ENCODE measurements at places on chromosomes 5 and 9.

- DNase-seq: no peak
These were observed 19.2 kb upstream of the RICTOR start for GRCh38 chr5:39093352-39093751.

GRCh38 chr5:94782383-94782782, 163.9 kb downstream of the SLF1 start:
- no peak for DNase-seq

- DNase-seq: peak; percentile 61
These were observed 458.4 kb downstream of the KDM4C start for GRCh38 chr9:7216004-7216841.

DNA sequence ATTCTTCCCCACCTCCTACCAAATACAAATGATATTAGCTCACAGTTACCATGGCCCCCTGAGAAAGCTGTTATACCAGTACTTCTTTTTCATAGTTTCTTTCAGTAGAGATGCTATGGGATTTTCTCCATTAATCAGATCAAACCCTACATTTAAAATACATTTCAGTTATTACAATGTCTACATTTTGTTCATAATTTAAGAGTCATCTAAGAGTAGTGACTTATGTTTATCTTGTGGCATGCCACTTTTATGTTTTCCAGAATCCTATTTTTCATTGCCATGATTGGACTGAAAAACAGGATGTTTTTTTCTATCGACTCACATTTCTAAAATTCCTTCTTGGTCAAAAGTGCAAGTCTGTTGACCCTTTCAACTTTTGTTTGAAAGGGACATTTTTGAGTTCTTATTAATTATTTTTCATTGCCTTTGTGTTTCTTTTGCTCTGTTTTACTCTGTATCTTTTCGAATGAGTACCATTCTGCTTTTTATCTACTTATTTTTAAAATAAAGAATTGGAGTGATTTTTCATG, 77.4 kb upstream of the ANXA1 start:
- DNase-seq: no peak

DNA sequence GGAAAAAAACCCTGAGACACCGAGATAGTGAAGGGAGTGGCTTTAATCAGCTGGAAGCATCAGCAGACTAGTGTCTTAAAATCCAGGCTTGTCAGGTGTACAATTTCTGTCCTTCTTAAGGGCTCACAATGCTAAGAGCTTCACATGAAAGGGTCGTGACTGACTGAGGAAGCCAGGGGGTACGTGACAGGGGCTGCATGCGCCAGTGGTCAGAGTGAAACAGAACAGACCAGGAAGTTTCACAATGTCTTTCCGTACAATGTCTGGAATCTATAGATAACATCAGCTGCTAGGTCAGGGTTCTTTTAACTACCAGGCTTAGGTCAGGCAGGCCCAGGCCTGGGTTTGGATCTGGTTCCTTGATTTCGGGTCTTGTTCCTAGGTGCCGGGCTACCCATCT, 253.0 kb downstream of the CDH10 start:
- no peak for DNase-seq

DNA sequence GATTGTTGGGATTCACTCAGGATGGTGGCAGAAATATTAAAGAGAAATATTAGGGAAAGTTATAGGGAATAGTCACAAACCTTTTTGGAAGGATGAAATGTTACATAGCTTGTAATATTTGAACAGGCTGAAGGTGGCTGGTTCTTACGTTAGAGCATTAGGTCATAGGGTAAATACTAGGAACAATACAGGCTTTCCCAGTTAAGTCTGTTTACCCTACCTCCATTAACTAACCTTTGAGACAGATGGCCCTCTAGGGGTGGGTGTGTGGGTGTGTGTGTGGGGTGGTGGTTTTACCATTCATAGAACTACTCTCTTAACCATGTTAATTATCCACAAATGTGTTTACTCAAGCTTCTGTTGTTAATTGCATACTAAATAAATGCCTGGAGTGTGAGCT, 94.3 kb upstream of the STK32A start:
- DNase-seq: no peak

- DNase-seq: no peak
These were observed 272.7 kb upstream of the PANK3 start for GRCh38 chr5:168851902-168852321.

- no peak for DNase-seq
These were observed 9.3 kb downstream of the NAIF1 start for GRCh38 chr9:128057724-128058409.

- DNase-seq: peak; percentile 66
These were observed 920 bp downstream of the LPCAT1 start for GRCh38 chr5:1522601-1523479.

DNA sequence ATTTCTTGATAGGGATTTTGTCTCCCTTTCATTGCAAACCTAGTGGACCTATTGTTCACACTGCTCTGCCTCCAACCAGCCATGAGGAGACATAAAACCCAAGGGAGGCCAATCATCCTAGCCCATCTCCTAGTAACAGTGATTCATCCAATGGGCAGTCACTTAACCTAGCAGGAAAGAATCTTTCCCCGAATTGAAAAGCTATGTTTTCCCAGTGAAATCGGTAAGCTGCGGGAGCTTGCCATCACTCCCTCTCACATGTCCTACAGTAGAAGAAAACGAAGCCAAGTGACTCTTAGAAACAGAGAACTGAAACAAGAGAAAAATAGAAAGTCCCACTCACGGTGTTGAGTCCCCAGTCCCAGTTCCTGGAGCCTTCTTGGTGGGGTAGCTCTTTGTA, 123.3 kb downstream of the SUSD1 start:
- no peak for DNase-seq

GRCh38 chr5:56176155-56176798, 56.9 kb downstream of the ANKRD55 start:
- no peak for DNase-seq

DNA sequence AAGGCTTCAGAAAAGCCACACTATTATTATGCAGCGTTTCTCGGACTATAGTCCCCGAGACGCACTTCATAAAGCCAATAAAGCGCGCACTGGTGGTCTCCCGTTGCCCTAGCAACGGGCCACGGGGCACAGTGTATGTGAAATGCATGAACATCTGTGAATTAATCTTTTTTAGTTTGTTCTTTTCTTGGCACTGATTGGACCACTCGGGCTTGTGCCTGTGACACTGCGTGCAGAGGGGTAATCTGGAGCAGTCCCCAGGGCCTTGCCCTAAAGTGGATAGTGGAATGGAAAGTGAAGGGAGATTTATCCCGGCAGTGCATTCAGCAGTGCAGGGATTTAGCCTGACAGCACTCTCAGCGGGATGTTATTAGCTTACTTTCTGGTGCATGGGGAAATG, 92.1 kb downstream of the TLE4 start:
- no peak for DNase-seq

- no peak for DNase-seq
These were observed 75.8 kb downstream of the SMIM23 start for GRCh38 chr5:171861381-171861780.

DNA sequence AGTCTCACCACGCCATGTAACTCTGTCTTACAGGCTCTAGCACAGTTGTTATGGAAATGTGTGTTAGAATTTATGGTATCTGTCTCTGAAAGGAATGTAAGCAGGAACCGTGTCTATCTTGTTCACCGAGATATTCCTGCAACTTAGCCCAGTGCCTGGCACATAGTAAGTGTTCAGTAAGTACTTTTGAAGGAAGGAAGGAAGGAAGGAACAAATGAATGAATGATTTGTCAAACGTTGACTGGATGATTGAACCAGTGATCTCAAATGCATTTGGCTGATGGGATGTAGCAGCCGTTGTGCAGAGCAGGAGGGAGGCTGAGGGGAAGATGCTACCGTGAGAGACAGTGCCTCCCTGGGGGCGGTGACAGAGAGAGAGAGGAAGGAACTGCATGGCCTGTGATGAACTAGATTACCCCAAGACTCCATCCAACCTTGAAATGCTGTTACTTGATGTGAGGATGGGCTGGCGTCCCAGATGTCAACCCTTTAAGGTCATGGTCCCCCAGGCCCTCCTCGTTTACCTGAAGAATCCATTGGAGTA, 47.5 kb upstream of the PPARGC1B start:
- no peak for DNase-seq

- no peak for DNase-seq
These were observed 52.2 kb downstream of the PCDH1 start for GRCh38 chr5:141825791-141826560.

DNA sequence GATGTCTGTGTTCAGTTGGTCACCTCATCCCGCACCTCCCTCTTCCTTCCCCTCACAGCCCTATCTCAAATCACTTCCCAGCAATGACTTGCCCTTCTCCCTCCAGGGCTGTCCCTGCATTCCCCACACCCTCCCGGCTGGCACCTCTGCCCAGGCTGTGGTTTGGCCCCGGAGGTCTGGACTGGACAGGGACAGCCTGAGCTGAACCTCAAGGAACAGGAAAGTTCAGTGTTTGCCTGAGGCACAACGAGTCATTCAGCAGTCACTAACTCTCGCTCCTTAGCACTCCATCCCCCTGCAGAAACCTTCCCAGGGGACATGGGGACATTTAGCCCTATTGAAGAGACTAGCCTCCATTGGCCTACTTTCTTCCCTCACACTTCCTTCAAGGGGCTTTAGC, 58.3 kb upstream of the MAP3K1 start:
- DNase-seq: no peak

DNA sequence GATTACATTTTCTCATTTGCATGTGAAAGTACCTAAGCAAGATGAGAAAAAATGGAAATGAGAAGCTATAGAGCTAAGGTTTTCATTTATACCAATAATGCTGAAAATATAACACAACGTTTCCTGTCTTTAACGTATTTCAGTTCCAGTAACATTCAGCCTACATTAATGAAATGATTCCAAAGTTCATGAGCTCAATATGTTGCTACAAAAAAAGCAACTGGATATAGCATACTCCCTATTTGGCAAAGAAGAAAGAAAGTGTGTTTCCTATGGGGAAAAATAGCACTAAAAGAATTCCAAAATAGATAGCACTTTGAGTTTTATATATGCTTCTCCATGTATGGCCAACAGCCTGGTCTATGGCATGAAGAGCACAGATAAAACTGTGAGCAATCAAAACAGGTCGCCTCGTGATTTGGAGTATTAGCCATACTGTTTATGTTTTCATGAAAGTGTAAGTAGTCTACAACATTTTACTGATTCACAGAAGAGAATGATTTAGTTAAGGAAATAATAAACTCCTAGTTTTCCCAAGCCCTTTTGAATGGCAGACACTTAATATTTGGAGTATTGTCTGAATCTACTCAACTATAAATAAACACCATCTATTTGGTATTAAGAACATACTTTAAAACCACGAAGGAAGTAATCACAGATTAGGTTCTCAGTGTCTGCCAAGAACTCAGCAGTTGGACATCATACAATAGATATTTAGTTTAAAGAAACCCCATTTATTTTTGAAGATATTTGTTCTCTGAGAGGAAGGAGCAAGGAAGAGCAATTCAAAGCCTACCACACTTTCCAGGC, 258.7 kb upstream of the RASA1 start:
- DNase-seq: no peak

DNA sequence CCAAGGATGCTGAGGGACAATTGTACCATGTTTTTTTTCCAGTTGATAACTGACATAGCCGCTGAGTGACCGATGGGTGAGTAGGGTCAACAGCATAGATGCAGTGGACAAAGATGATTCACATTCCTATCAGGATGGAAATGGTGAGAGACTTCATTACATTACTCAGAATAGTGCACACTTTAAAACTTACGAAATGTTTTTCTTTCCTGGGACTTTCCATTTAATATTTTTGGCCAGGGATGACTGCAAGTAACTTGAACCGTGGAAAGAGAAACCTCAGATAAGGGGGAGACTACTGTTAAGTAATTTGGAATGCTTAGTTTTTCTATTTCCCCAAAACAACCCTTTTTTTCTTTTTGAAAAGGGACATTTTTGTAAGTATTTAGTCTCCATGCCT, 3.0 kb upstream of the TUSC1 start:
- no peak for DNase-seq

- DNase-seq: no peak
These were observed 21.1 kb downstream of the ADAMTSL1 start for GRCh38 chr9:18495065-18495464.

DNA sequence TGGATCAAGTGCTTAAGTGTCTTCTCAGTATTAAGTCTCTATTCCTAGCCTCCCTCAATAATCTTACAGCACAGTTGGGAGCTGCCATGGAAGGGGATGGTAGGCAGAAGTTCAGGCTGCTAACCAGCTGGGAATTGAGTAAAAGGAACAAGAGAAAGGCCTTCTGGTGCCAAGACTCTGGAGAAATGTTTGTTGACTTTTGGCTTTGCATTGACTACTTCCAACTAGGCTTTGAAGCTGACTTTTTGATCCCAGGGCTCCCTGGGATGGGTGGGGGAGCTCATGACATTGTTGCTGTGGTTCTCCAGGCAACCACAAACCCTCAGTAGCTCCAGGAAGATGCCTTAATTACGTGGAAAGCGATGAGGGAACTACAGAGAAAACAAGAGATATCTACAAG, 85.2 kb upstream of the HTR4 start:
- no peak for DNase-seq

DNA sequence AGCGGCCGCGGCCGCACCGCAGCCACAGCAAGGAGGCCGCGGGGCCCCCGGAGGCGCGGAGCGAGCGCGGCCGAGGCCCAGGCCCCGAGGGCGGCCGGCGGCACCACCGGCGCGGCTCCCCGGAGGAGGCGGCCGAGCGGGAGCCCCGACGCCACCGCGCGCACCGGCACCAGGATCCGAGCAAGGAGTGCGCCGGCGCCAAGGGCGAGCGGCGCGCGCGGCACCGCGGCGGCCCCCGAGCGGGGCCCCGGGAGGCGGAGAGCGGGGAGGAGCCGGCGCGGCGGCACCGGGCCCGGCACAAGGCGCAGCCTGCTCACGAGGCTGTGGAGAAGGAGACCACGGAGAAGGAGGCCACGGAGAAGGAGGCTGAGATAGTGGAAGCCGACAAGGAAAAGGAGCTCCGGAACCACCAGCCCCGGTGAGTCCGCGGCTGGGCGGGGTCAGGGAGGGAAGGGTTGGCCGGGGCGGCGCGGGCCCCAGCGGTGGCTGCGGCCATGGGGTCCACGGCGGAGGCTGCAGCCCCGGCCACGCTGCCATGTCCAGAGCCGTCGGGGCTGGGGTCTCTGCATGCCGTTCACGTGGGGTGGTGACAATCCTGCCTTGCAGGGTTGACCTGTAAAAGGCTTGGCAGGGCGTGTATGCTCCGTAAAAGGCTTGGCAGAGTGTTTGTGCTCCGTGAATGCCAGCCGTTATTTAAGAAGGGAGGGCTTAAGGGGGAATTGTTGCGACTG, 146.0 kb downstream of the CACNA1B start:
- DNase-seq: no peak

- DNase-seq: no peak
These were observed 732 bp upstream of the MCIDAS start for GRCh38 chr5:55227664-55228430.

DNA sequence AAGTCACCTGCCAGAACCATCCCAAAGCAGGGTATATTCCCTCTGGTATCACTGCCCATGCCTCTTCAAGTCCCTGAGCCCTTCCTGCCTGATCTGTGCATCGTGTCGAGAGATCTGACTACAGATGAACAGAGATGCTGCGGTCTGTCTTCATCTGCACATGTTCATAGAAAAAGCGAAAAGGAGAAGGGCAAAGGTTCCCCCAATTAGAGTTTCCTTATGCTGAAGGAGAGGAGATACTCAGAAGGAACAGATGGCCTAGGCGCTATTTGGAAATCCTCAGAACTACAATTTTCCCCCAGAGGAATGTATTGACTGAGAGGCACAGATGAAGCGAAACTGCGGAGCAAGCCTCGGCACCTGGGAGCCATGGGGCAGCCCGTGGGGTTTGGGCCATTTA, 170.9 kb downstream of the SEC61B start:
- DNase-seq: no peak
